Activated CD8-positive, alpha-beta memory T cell treated with anti-CD3 and anti-CD28 coated beads, Interleukin-2, amount 50 U/mL, for 48 hours (primary cell): ENCODE measurements at places on chromosomes 2 and 18.

DNA sequence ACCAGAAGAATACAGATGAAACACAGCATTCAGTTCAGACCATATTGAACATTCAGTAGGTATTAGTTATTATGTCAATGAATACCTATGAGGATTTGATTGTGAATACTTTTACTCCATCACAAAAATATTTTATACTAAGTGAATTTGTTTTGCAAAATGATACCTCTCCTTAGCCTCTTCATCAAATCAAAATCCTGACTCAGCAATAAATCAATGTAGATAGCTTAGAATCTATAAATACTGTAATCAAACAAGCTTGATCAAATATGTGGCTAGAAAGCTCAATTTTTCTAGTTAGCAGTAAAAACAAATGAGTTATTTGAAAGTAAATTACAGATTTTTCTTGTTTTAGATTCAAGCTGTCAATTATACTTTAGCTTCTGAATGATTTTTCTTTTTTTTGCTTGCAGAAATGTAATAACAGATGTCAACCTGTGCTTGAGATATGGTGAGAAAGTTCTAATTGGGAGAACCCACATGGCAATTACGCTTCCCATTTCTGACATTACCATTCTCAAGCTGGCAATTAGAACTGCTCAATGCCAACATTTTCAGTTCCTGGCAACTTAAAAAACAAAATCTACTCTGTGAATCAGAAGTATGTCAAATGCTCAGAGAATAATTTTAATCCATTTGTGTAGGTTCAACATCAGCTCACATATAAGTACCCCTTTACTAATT lies 109.6 kb downstream of the PRELID3A start:
- no peak for DNase-seq

DNA sequence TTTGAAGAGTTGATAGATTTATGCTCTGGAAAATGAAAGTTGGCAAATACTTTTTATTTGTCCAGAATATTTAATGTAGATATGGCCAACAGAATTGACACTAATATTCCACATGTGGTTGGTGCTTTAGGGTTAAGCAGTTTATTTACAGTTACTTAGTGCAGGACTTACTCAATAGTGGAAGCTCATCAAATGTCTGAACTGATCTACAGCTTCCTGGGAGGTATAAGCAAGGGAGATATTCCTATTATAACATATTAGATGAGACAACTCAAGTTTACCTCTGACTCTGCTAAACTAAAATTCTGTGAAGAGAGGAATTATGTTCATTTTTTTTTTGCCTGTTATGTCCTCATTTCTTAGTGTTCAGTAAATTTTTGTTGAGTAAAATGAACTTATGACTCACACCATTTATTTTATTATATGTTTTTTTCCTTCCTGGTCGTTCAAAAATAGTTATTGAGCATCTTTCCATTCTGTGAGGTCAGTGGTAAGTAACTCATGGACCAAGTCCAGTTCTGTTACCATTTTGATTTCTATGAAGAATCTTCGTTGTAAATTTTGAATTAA lies 13.6 kb downstream of the ABI2 start:
- DNase-seq: no peak

DNA sequence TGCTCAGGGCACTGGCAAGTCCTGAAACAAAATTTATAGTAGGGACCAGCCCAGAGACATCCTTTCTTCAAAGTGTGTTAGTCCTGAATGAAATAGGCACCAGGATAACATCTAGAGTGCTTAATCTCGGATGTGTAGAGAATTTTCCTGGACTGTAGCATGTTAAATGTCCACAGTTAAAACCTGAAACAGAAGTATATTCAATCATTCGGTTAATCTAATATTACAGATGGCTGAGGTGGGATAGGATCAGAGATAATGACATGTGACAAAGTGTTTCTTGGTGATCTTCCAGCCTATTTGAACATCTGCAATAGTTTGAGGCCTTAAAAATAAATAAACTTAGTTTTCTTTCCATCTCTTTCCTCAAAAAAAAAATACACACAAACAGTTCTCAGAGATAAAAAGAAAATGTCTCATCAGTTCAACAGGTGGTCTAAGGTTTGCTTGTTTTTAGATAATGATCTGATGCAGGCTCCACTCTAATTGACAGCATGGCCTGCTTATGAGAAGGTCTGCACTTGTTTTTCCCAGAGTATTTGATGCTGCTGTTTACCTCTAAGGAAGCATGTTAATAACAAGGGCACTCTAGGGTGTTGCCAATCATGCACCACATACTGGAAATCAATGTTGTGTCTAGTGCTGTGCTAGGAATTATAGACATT lies 25.9 kb downstream of the CNTNAP5 start:
- DNase-seq: no peak

- DNase-seq: no peak
Measured at GRCh38 chr2:239499726-239500573, 99.1 kb upstream of the HDAC4 start.

GRCh38 chr2:48414640-48414979 lies 115.3 kb upstream of the STON1 start:
- DNase-seq: no peak

GRCh38 chr2:185502351-185502750 lies 236.3 kb upstream of the FSIP2 start:
- DNase-seq: no peak

DNA sequence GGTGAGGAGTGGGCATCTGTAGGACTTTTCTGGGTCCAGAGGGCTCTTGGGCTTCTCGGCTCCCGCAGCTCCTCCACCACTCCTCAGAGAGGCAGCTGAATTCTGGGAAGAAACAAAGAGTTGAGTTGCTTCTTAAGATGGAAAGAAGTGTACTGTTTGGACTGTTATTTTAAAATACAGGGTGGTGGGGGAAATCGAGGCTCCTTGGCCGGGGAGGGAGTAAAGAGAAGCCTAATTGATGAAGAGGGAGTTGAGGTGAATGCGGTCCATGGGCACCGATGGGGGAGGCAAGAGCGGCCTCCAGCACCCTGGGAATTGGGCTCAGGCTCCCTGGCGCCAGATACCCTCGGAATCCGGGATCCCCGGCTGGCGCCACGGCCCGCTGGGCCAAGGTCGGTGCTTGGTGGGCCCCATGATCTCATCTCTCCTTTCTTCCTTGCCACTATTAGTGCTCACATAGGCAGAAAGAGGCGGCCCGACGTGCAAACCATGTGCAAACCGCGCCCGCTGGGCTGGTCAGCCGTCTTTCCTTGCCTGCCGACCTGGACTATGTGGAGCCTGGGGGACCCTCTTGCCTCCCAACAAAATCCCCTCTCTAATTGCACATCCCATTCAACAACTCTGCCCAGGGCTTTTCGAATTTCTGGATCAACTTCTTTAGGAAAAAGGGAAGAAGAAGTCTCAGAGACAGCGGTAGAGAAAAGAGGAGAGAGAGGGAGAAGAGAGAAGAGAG lies 604 bp upstream of the SIX3 start:
- peak; percentile 58 for DNase-seq

GRCh38 chr18:44680273-44681075 lies at the start of gene SETBP1:
SETBP1 (plus strand) TSS chr18:44680888; CDS start chr18:44701347, 20,459 bp downstream.
- DNase-seq: peak; percentile 80

DNA sequence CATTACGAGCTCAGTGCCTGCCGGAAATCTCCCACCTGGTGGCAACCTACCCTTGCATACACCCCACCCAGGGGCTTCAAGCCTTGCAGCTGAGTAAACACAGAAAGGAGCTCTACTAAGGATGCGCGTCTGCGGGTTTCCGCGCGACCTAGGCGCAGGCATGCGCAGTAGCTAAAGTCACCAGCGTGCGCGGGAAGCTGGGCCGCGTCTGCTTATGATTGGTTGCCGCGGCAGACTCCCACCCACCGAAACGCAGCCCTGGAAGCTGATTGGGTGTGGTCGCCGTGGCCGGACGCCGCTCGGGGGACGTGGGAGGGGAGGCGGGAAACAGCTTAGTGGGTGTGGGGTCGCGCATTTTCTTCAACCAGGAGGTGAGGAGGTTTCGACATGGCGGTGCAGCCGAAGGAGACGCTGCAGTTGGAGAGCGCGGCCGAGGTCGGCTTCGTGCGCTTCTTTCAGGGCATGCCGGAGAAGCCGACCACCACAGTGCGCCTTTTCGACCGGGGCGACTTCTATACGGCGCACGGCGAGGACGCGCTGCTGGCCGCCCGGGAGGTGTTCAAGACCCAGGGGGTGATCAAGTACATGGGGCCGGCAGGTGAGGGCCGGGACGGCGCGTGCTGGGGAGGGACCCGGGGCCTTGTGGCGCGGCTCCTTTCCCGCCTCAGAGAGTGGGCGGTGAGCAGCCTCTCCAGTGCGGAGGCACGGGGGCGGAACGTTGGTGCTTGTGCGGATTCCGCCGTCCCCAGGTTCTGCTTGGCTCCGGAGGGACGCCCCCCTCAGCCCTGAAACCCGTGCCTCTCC lies at the start of gene MSH2:
MSH2 (plus strand) TSS at position 352 of the 804 bp plus-strand sequence; CDS start at position 388, 36 bp downstream.
- peak; percentile 94 for DNase-seq

- peak; percentile 33 for DNase-seq
Measured at GRCh38 chr2:111710613-111711012, 173.4 kb downstream of the ANAPC1 start.

GRCh38 chr18:10432781-10433180 lies 21.7 kb upstream of the APCDD1 start:
- DNase-seq: no peak

DNA sequence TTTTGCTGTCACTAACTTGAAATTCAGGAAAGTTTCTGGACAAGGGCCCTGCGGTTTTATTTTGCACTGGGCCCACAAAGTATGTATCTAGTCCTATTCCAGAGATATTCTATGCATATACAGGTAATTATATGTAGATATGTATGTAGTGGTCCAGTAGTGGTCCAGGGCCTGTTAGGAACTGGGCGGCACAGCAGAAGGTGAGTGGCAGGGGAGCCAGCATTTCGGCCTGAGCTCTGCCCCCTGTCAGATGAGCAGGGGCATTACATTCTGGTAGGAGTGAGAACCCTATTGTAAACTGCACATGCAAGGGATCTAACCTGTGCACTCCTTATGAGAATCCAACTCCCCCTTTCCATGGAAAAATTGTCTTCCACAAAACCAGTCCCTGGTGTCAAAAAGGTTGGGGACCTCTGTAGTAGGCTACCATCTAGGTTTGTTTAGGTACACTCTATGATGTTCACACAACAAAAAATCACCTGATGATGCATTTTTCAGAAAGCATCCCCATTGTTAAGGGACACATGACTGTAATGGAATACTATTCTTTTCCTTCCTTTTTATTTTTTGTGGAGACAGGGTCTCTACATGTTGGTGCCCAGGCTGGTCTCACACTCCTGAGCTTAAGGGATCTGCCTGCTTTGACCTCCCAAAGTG lies 2.8 kb upstream of the PPP4R3B start:
- DNase-seq: peak; percentile 56

GRCh38 chr18:79394534-79395307 lies 1.0 kb upstream of the NFATC1 start:
- DNase-seq: peak; percentile 86

GRCh38 chr2:218733171-218734021 lies 22.8 kb downstream of the TTLL4 start:
- peak; percentile 50 for DNase-seq

GRCh38 chr2:181998041-181998835 lies 12.6 kb downstream of the PPP1R1C start:
- no peak for DNase-seq

DNA sequence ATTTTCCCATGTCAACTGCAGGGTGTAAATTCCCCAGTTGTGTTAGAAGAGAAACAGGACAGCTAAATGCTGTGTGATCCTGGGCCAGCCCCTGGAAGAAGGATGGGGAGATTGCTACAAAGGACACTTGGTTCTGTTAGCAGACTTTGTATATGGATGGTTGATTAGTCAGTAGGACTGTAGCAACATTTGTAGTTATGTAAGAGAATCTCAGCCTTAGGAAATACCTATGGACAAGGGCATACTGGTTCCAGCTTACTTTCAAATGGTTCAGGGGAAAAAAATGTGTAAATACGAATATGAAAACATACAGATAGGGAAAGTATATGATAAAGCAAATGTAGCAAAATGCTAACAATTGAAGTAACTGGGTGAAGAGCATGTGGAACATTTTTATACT lies 47.6 kb downstream of the GNAL start:
- no peak for DNase-seq

DNA sequence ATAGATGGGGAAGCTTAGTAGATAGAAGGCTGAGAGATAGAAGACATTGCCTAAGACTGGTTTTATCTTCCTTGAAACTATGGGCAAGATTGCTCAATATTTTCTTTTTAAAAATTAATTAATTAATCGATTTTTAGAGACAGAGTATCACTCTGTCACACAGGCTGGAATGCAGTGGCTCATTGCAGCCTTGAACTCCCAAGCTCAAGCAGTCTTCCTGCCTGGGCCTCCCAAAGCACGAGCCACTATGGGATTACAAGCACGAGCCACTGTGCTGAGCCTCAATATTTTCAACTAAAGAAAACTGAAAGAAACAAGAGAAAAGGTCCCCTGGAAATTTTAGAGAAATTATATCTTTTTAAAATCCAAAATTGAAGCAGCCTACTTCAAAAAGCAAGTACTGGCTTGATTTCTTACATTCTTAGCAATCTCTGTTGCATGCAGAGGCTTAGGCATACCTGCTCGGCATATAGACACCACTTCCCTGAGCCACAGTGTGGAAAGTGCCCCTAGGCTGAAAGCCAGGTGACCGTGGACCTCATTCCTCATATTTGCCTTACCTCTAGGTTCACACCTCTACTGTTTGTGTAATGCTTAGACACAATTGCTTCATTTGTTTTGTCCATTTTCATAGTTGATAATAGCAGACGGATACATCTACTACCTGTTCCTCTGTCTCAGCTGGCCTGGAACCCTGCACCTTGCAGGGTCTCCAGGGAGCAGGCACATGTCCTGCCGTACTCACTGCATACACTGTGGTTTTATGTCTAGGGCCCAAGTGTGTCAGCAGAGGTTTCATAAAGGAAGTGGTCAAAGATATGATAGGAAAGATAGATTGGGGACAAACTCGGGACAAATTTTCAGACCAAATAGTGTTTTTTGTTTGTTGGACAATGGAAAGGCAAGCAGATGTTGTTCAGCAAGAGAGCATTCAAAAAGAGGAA lies 166.5 kb upstream of the ALPP start:
- no peak for DNase-seq

GRCh38 chr2:200744201-200744602 lies 67.5 kb upstream of the BZW1 start:
- DNase-seq: no peak

GRCh38 chr2:86311879-86312278 lies 25.5 kb downstream of the REEP1 start:
- no peak for DNase-seq

DNA sequence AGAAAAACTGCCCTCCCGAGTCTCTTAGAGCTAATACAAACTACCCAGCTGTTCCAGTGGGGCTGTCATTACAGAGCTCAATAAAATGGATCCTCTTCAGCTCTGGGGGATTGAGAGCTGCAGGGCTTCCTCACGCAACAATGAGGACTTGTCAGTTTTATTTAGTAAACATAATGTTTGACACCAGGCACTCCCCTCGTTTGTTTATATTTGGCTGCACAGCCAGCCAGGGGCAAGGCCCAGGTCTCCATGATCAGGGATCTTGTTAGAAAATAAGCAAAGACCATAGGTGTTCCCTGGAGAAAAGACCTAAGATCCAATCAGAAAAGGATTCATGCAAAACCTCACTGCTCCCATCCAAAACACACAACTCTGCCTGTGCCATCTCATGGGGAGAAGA lies 158.2 kb downstream of the C1D start:
- no peak for DNase-seq

- DNase-seq: no peak
Measured at GRCh38 chr2:43551990-43552389, 43.8 kb downstream of the THADA start.
